HuH-7.5 (cell line): ENCODE measurements at places on chromosomes 4 and X.
A peak's percentile ranks its signal among the peaks of the same experiment; 100 is the strongest.

GRCh38 chrX:24099394-24099793 lies 44.6 kb downstream of the EIF2S3 start:
- no peak for DNase-seq

GRCh38 chr4:128668566-128668965 lies 140.9 kb upstream of the JADE1 start:
- no peak for DNase-seq

GRCh38 chr4:137866671-137867070 lies 334.4 kb upstream of the PCDH18 start:
- no peak for DNase-seq

DNA sequence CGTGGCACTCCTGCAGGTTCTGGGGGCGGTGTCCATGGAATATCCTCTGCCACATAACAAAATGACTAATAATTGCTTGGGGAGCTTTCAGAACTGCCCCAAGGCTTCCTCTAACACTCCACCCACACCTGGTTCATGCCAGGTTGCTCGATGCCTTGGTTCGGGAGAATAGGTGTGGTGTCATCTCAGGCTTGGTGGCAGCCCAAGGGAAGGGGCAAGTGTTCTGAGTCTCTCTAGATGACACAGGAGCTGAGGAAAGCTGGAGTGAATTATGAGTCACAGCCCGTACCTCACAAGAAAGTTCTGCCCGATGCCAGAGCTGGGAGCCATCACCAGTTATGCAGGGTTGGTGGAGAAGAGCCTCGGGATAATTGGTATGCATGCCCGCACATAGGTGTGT lies 14.7 kb downstream of the FTSJ1 start:
- DNase-seq = no peak

DNA sequence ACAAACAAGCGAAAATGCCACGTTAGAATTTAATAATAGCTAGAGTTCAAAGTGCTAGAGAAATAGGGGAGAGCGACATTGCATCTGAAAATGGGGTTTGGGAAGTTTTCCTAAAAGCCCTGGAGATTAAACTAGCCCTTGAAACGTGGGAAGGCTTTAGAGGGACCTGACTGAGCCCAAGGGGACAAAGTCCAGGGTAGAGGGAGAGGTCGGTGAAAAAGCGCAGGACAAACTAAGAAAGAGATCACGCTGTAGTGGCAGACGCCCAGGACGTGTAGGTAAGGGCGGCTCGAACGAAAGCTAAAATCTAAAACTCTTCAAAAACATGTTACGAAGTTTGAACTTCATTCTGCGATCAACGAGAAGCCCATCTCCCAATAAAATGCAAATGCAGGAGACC lies 1.1 kb upstream of the ATP11C start:
- DNase-seq = no peak

- DNase-seq = no peak
These were observed 50.5 kb upstream of the CD99 start for GRCh38 chrX:2640436-2641150.

DNA sequence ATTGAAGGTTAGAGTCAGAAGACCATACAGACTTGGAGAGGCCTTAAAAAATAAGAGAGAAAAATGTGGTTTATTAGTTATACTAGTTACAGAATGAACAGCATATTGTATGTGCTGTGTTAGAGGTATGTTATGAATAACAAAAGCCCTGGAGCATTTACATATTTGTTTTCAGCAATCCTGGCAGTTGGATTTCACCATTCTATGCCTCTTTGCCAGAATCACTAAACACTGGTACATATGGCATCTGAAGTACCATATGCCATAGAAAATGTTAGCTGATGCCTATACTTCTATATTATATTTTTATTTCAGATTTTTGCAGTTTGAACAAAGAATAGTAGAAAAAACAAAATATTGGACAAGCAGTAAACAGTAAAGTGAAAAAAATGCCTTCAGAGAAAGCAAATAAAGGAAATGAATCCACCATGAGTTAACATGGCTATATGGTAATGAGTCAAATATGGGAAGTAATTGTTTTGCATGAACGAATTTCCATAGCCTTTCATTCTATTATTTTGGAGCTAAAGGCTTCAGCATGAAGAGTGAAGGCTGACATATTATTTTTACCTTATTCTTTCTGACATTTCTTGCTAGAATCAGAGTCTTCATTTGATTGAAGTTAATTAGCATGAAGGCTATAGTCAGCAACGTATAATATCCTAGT lies 41.9 kb upstream of the PRDM8 start:
- DNase-seq = no peak

GRCh38 chrX:69262036-69262936 lies 97.0 kb upstream of the PJA1 start:
- DNase-seq = no peak

DNA sequence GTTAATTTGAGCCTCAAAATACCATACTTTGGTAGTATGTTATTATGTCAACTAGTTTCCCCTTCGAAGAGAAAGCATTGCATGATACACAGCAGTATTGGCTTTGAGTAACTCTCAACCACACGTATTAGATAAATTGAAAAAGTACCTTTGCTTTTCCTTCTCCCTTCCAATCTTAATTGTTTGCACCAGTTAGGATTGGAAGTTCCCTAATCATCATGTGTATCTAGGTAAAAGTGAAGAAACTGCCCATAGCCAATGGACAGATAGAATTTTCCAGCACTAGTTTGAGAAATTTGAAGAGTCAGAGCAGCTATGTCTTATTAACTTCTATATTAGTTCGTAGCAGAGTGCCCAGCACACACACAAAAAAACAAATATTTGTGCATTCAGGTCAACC lies 241.3 kb downstream of the COX7B2 start:
- no peak for DNase-seq

DNA sequence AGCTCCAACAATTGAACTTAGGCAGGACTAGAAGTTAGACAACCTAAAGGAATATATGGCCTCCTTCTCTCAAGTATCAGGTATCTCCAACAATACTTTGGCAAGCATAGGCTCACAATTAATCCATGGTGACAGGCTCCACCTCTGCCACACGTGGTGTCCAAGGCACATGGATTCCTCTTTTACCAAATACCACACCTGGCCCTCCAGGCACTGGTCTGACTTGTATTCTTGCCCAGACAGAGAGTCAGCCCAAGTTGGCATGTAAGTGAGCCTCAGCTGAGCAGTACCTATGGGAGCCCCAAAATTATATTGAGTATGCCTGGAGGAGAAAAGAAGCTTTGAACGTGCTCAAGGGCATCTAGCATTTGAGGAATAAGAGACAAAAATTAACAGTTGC lies 19.6 kb downstream of the SRPX2 start:
- no peak for DNase-seq

DNA sequence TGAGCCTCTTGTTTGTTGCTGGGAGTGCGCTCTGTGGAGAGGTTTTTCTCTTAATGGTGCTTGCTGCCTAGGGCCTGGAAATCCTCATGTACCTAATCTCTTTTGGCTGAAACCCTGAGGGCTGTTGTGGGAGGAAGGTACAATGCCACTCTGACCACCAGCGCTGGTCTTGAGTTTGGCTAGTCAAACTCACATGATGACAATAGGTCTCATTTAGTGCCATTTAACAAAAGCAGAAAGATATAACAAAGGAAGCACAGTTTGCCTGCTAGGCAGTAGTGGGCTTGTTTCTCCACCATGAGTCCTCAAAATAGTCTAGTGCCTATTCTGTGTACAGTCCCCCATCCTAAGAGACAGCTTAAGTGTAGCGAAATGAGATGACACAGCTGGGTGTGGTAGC lies 111.3 kb downstream of the TSPAN7 start:
- DNase-seq = no peak

DNA sequence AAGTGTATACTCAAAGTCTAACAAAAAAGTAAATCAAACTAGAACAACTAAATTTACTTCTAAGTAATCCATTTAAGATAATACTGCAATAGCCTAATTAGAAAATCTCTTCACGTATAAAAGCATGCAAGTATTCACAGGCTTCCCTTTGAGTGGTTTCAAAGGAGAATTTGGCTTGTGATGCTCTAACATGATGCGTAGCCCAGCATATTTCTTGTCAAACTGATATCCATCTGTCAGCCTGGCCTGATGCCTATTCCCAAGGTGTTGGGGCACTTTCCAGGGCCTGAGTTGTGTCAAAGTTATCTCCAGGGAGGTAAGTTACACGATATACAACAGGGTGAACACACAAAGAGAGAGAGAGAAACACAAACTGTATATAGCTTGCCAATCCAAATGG lies 287.0 kb upstream of the MAGEB18 start:
- DNase-seq = no peak

GRCh38 chr4:107035819-107036583 lies at the start of gene DKK2:
TSS of gene DKK2 (minus strand) at chr4:107036313. CDS start at chr4:107035591, 722 bp downstream.
- no peak for DNase-seq

DNA sequence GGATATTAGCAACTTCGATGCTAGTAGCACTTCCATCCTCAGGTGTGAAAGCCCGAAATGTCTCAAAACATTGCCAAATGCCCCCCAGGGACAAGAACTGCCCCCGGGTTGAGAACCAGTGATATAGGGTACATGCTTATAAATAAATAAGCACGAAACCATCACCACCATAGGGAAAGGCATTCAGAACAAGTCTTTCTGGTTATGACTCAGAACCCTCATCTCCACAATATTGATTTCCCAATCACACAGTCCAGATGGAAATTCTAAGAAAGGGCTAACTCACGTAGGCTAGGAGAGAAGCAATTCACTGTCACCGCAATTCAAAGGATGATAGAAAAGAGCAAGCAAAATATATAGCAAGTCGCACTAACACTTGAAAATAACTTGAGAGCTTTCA lies 84.8 kb downstream of the ANOS1 start:
- no peak for DNase-seq

GRCh38 chrX:70231666-70232065 lies 2.8 kb upstream of the AWAT1 start:
- no peak for DNase-seq

- DNase-seq = no peak
These were observed 229.2 kb downstream of the GBA3 start for GRCh38 chr4:22921936-22922335.

DNA sequence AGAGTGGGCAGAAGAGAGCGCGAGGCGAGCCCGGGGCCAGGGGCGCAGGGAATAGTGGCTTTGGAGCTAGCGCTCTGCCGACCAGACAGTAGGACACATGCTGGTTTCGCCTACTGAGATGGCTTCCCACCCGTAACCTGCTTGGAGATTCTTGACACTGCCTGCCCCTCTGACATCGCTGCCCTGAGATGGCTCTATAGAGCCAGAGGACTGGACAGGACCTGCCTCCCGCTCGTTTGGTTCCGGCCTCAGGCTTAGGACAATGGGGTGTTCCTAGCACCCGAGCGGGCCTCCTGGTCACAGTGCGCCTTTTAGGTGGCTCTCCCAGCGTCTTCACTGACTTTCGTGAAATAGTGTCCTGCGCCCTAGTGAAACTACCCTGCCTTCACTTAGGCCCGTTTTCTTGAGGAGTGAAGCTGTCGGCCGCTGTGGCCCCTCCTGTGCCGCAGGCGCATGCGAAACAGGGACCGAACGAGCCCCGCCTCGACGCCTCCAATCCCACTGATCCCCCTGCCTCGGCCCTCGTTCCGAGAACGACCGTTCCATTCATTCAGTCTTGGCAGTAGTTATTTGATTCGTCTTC lies 608 bp downstream of the TAF1 start:
- no peak for DNase-seq

DNA sequence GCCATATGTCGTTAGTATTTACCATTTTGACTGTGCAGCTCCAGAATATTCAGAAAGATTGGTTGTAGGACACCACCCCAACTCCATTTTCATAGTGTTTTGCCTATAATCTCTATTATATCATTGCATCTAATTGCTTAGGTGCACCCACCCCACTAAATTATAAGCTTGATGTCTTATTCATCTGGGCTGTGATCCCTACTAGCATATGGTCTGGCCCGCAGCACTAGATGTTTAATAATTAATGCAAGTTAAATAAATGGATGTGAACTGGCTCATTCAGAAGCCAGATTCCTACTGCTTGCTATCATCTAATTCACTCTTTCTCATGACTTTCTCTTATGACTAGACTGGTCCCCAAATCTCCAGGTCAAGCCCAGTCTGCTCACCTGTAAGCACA lies 143.5 kb downstream of the RELL1 start:
- DNase-seq = no peak

- DNase-seq = no peak
These were observed 5.0 kb upstream of the TMEM164 start for GRCh38 chrX:109997786-109998452.

DNA sequence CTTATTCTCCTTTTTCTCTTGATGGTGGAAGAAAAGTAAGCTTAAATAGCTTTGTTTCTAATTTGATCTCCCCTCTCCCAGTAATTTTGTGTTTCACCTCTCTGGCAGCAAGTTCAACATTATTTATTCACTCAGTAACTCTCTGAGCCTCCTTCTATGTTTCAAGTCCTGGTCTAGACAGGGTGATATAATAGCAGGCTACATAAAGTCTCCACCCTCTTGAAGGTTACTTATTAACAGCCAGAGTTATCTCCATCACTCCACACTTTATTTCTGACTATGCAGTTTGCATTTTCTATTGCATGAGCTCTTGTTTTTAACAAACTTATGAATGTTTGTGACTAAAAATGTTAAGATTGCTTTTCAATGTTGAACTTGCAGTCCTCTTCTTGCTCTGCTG lies 17.8 kb upstream of the ANOS1 start:
- no peak for DNase-seq

- DNase-seq = no peak
These were observed 147.5 kb downstream of the DLG3 start for GRCh38 chrX:70592091-70592490.

DNA sequence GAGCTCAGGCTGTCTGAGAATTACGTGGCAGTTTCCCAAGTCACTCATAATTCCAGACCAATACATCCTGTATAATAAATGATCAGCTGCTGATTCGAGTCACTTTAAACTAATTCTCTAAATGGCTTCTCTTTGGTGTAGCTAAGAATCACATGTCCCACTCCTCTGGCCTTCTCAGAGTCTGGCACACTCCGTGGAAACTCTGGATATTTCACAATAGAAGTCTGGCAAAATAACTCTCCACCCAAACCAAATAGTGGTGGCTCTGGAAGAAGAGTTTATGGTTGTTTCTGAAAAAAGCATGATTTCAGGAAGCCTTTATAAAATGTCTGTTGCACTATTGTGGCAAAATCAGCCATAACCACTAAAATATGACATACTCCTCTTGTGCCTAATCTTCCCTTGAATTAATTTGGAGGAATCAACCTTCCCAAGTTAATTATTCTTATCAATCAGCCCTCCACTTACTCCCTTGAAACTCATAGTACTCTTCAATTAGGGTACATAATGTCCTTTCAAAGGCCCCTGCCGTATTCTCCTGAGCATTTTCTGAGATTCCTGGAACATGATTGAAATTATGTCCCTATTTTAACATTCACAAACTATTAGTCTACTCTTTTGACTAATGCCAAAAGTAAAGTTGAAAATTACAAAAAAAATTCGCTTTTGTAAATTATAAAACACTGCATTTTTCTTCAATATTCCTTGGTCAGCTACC lies 991.6 kb downstream of the FAT4 start:
- DNase-seq = no peak

GRCh38 chrX:25427873-25428555 lies 412.2 kb upstream of the ARX start:
- DNase-seq = no peak

- DNase-seq = peak; percentile 18
These were observed 113.8 kb downstream of the ADRA2C start for GRCh38 chr4:3879681-3880614.

GRCh38 chr4:156638925-156639605 lies 332.5 kb downstream of the PDGFC start:
- DNase-seq = no peak
